Naive thymus-derived CD8-positive, alpha-beta T cell (primary cell): ENCODE measurements at places on chromosomes 2 and 18. TPM values are rescaled to one million over a fixed set of nuclear protein-coding genes. Genes with fewer than 3 reads are reported as not detected.

DYNAP gene
- polyA plus RNA-seq = not detected

VWC2L gene
- not detected for polyA plus RNA-seq

GRCh38 chr2:161972232-161972631 lies 101.8 kb downstream of the DPP4 start:
- DNase-seq = no peak

- no peak for DNase-seq
Measured at GRCh38 chr2:239775623-239776435, 249.3 kb downstream of the NDUFA10 start.

DNA sequence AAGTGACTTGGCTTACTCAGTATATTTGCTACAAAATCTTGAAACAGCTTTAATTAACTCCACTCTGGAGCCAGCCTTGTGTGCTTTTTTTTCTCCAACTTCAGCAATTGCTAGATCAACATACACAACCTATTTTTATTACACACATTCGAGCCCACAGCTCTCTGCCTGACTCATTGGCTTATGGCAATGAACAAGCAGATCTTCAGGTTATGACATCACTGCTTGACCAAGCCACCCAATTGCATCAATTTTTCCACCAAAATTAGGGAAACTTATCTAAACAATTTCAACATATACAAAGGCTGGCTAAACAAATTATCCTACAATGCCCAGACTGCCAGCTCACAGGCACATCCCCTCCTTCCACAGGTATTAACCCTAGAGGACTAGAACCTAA lies 39.6 kb upstream of the PDK1 start:
- DNase-seq = no peak

DNA sequence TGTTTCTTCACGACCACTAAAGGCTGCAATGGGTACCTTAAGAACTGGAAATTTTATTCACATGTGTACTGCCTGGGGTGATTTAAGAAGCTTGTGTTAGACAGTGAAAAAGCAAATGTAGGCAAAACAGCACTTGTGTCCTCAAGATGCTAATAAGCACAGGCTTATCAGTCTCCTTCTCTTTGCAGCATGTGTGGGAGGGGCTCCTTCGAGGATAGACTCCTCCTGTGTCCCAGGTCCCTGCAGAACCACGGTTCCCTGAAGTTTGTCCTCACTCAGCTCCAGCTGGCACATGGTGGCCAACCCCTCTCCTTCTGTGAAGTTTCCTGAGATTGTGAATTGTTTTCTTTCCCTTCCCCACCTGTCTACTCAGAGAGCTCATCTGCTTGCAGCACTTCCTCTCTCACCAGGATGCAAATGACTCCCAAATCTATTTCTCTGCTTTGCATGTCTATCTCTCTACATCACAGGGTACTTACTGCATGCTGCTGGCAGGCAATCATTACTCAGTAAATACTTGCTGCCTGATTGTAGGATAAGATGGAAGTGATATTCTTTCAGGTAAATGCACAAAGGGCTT lies 589.6 kb upstream of the KLHL29 start:
- no peak for DNase-seq

GRCh38 chr2:145228506-145228905 lies 708.6 kb upstream of the ZEB2 start:
- DNase-seq = no peak

GRCh38 chr18:23584019-23584983 lies 2.0 kb downstream of the NPC1 start:
- no peak for DNase-seq

DNA sequence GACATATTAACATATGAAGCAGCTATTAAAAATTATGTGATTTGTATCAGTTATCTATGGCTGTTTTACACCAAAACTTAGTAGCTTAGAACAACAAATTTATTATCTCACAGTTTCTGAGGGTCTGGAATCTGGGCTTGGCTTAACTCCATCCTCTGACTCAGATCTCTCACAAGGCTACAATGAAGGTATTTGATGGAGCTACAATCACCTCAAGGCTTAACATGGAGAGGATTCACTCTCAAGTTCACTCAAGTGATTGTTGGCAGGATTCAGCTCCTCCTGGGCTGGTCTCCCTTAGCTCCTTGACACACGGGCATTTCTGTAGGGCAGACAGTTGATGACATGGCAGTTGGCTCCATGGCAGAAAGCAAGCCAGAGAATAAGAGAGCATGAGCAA lies 133.0 kb upstream of the SLC14A2 start:
- DNase-seq = no peak
